ENCODE measurements at places on chromosomes 6 and 20.

GRCh38 chr6:38162493-38163185 lies 343.1 kb downstream of the ZFAND3 start:
- no peak for DNase-seq

- DNase-seq = no peak
Observed at GRCh38 chr6:117501722-117502121, 19.2 kb downstream of the DCBLD1 start.

DNA sequence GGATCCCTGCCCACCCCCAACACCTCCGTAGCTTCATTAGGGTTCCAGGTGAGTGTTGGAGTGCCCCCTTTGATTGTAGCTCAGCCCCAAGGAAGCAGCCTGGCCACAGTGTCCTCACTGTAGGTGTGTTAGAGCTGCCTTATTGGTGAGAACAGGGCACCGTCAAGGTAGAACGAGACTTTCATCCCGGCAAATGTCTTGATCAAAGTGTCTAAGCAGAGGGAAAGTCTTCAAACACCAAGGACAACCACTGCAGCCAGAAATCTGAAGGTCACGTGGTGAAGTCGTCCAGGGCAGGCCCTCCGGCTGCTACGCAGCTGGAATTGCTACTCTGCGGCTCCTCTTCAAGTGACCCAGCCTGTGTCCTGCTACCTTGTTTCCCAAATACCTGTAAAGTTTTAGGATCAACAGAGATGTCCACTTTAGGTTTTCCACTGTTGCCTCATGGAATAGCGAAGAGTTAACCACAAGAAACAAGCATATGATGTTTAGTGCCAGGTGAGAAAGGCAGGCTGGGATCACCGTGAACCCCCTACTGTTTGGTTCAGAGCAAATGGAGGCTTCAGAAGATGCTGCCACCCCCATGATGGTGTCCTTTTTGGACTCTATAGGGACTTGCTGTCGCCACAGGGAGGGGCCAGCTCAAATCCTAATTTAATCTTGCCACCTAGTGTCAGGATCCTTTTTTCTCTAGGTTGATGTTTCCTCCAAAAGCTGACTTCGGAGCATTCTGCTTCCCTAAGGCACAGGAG lies 1.7 kb upstream of the DLL1 start:
- DNase-seq = no peak

- DNase-seq = no peak
Observed at GRCh38 chr6:142898927-142899895, 45.8 kb downstream of the HIVEP2 start.

DNA sequence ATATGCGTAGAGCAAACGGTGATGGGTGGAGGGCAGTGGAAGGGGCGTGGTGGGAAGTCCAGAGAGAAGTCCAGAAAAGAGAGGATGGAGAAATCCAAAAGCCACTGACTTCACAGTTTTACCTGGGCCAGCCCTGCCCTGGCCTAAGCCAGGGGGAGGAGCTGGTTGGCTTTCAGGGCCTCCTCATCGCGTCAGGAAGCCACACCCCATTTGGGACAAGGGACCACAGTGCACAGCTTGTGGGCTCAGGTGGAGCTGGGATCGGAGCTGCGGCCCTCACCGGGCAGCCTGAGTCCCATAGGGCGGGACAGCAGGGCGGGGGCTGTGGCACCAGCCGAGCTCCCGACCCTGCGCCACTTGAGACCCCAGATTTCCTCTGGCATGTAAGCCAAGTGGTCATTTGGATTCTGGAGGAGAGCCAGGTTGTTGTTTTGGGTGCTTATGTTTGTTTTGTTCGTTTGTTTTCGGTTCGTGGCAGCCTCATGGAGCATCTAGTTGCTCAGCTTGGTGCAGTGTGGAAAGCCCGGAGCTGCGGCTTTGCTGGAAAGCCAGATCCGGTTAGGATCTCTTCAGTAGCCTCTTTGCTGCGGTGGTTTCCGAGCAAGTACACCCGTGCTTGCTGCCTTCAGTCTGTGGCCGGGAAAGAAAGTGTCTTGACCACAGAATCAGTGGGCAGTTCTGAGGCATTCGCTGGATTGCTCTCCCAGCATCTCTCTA lies 42.2 kb downstream of the RIOK1 start:
- no peak for DNase-seq

DNA sequence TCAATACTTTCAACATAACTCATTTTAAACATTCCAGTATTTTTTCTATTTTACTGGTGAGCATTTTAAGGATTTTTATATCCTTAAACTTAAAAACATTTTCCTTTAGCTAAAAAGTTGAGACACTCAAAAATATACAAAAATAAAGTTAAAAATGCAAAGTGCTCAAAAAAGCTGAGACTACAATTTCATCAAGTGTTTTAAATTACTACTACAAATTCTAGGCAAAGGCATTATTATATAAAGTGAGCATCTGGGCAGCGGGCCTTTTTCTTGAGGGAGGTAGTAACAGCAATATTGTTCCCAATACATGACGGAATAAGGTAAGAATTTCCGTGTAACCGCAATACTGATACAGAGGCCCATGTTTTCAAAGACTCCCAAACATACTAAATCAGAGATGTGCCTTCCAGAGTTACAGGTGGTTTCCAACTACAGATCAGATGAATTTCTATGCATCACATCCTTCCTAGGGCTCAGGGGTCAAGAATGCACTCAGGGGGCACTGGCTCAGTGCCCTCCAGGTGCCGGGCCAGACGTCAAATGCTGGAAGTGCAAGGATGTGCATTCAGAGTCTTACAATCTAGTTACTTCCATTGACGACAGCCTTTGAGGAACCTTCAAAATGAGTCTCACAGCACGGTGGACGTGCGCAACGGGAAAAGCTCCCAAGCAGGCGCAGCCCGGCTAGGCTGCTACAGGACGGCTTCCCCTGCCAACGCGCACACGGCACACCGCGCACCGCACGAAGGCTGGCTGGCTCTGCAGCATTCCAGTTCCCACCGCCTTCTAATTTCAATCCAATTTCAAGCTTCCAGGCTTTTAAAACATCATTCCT lies 1.7 kb downstream of the PHF10 start:
- DNase-seq = peak; percentile 29

DNA sequence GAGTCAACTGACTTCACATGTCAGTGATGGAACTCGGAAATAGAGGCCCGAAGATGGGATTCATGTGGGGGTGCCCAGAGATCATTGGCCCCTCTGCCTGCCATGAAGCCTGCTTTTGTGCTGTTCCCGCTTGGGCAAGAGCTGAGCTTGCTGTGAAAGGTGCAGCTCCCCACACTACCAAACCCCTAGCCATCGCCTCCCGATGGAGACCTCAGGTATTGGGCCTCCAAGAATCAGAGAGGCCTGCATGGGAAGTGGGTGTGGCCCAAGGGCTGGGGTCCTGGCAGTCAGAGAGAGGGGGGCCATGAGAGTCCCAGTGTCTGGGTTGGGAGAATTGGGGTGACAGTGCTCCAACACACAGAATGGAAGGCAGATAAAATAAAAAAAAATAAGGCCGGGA lies 160.9 kb downstream of the SOD2 start:
- no peak for DNase-seq

DNA sequence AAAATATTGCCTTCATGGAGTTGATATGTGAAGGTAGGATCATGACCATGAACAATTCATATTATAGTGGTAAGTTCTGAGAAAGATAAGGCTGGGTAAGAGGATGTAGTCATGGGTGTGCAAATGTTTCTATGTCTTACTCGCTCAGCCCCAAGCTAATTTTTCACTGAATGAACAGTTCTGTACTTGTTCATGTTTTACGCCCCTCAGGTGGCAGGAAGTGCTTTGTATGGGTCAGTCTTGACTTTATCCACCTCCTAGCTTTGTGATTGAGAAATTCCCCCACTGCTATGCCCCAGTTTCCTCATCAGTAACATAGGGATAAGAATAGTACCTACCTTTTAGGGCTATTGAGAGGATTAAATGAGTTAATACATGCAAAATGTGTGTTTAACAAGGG lies 148.2 kb upstream of the KCNG1 start:
- no peak for DNase-seq

DNA sequence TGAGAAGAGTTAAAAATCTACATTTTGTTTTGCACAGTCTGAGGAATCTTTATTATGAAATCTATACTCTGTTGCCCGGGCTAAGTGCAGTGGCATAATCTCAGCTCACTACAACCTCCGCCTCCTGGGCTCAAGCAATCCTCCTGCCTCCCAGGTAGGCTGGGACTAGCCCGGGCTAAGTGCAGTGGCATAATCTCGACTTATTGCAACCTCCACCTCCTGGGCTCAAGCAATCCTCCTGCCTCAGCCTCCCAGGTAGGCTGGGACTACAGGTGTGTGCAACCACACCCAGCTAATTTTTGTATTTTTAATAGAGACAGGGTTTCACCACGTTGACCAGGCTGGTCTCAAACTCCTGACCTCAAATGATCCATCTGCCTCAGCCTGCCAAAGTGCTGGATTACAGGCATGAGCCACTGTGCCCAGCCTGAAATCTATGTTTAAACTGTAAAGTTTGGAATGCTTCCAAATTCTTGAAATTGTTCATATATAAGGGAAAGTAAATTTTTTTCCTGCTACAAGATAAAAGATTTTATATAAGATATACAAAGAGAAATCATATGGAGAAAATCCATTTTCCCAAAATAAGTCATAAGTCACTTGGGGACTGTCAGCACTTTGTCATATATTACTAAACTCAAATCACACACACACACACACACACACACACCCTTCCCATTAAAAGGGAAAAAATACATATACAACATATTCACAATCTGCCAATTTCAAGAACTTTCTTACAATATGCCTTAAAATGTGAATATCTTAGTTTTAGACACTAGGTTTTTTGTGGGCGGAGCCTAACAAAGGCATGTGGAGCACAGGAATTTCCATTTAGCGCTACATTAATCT lies 19.4 kb downstream of the PTPRK start:
- DNase-seq = no peak

DNA sequence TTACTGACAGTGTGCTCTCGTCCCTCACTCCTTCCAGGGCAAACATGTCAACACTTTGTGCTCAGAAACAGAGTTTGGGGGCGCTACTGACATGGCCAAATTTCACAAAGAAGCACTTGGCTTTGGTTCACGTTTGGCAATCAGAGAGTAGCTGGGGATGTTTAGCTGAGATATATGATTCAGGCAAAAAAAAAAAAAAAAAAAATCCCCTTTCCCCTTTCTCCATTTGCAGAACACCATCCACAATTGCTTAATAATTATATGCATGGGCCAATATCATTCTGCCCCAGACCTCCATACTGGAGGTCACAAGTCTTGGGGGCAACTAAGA lies 128.4 kb upstream of the ADGRF1 start:
- no peak for DNase-seq

- no peak for DNase-seq
Observed at GRCh38 chr20:49766979-49767521, 45.6 kb upstream of the SLC9A8 start.

- no peak for DNase-seq
Observed at GRCh38 chr6:129607581-129608186, 102.3 kb downstream of the ARHGAP18 start.

All from neuronal stem cell (in vitro differentiated cells).